ENCODE measurements at places on chromosomes 16 and 17.

DNA sequence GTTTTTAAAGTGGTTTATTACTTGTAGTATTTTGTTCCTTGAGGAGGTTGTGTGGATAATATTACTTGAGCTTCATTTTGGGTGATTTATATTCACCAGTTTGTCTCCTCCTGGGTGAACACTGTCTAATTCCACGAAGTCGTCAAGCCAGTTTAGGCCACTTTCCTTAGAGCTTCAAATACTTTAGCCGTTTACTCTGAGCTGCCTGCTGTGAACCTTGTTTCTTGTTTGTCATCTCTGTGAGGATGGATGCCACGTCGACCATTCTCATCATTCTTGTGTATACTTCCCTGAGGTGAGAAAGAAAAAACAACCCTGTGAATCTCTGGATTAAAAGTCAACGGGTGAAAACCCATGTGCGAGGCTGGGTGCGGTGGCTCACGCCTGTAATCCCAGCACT lies 9.0 kb downstream of the KRT24 start:
- no peak for DNase-seq

- DNase-seq, result no peak
Measured at GRCh38 chr17:66943484-66943883, 21.0 kb upstream of the CACNG4 start.

DNA sequence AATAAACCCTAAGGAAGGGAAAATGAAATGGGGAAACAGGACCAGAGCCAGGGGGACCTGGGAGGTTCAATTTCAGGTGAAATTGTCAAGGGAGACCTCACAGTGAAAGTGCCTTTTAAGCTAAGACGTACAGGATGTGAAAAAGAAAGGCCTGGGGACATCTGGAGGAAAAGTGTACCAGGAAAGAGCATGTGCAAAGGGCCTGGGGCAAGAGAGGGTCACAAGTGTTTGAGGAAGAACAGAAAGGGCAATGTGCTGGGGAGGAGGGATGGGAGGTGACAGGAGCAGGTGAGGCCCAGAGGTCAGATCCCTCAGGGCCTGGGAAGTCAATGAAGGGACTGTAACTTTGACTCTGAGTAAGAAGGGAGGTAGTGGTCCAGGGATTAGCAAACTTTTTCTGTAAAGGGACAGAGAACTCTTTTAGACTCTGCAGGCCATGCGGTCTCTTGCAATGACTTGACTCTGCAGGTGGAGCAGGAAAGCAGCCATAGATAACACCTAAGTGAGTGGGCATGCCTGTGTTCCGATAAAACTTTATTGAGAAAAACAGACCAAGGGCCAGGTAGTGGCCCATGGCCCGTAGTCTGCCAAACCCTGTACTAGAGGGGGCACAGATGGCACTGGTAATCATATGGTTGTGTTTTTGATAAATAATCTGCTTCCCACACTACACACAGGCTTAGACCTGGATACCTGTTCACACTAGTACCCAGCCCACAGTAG lies 93.8 kb downstream of the LITAF start:
- DNase-seq, result no peak

- no peak for DNase-seq
Measured at GRCh38 chr17:67126983-67127382, 82.6 kb downstream of the CACNG1 start.

GRCh38 chr16:47519546-47519945 lies 58.4 kb downstream of the PHKB start:
- no peak for DNase-seq

- no peak for DNase-seq
Measured at GRCh38 chr16:60788631-60789030, 1247.6 kb downstream of the CDH8 start.

GRCh38 chr16:14586637-14587305 lies 43.3 kb downstream of the PARN start:
- peak; percentile 15 for DNase-seq

DNA sequence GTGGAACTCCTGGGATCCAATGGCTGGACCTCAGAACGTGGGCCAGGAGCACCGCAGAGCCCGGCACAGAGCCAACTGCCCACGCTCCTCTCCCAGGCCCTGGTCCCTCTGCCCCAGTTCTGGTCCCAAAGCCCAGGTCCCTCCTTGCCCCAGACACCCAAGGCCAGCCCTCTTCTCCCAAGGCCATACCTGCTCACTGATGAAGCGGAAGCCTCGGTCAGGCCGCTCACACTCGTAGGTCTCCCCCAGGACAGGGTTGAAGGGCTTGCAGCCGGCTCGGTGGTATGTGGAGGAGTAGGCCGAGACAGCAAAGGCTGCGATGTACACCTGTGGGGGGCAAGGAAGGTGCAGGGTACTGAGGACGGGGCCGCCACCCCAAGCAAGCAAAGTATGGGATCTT lies 8.5 kb downstream of the OSBPL7 start:
- DNase-seq, result no peak

DNA sequence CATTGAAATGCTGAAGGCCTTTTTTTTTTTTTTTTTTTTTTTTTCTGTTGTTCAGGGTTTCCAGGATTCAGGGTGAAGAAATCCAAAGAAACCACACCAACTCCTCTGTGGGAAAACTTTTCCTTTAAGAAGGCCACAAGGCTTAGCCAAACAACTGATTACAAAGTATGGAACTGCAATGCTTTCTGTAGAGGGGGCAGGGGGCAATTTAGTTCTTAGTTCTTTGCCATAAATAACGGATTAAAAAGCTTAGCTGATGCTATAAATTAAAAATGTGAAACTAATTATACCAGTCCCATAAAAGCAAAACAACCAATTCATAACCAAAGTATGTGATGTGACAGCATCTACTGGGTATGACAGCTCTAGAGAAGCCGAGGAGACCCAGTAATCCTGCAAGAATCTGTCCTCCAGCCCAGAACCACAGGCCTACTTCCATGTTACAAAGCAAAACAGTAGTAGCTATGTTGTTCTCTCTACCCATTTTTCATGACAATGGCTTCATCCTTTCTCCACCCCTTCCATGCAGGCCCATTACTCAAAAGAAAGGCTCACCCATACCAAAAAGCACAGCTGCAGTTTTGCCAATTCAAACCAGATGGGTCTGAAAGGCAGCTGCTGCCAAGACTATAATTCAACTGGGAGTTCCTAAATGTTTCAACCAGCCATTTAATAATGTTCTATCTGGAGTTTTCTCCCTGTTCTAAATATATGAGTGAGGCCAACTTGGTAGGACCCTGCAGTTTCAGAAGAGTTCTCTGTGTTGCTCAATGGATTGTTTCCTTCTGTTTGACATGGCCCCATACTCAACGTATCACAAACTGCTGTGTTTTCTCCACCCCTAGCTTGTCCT lies 167.1 kb upstream of the ZFHX3 start:
- peak; percentile 86 for DNase-seq

- no peak for DNase-seq
Measured at GRCh38 chr16:87303431-87303930, 13.7 kb downstream of the C16orf95 start.

DNA sequence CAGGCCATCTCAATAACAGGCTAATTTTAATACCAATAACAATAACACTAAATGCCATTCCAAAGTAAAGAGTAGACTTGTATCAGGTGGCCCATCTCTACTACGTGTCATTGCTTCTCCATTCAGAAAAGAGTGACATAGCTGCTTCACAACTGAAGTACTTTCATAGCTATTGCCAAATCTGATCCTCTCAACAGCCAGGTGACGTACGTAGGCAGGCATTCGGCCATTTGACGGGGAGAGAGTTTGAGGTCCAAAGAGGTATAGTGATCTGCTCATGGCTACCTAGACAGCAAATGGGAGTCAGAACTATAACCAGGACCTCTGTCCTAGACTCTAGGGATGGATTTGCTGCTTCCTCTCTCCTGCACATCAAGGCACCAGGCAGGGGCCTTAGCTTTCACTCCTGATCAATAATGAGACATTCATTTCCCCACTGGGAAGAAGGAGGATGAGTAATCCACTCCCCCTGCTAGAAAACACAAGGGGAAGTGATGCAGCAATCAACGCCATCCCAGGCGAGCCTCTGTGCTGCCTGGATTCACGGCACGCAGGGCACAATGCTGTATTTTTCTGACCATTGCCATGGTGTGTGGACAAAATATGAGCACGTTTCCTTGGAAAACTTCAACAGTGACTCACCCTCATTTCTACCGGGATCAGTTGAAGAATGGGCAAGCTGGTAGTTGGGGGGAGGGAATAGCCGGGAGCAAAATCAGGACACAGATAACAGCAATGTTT lies 80.9 kb downstream of the SPACA3 start:
- no peak for DNase-seq

GRCh38 chr16:1325673-1326371 lies 7.6 kb upstream of the BAIAP3 start:
- no peak for DNase-seq

GRCh38 chr17:67514998-67515397 lies 137.9 kb downstream of the PITPNC1 start:
- DNase-seq, result no peak

DNA sequence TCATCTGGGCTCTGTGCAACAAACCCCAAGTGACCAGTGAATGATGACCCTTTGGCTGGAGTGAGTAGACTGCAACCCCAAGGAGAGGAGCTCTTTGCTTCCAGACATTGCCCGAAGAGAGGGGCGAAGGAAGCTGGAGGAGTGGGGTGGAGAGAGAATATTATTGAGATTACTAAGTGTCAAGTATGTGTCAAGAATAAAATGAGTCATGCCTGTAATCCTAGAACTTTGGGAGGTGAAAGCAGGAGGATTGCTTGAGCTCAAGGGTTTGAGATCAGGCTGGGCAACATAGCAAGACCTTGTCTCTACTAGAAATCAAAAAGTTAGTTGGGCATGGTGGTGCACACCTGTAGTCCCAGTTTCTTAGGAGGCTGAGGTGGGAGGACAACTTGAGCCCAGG lies 142.0 kb upstream of the CCL2 start:
- no peak for DNase-seq

GRCh38 chr16:47213761-47214440 lies 70.2 kb upstream of the NETO2 start:
- DNase-seq, result no peak

DNA sequence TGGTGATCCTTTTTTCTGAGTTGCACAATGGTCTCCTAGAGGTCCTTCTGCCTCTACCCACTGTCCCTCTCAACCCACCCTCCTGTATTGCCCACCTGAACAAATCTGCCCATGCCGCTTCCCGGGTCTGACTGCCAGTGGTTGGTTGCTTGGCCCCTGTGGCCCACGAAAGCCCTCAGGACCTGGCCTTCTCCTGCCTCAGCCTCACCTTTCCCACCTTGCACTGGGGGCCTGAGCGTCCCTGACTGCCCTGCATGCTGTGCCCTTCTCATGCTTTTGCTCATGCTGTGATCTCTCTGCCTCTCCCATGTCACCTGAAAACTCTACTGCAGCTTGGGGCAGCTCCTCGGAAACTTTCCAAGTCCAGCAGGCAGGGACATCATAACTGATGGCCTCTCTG lies 13.8 kb upstream of the KDM6B start:
- DNase-seq, result no peak

DNA sequence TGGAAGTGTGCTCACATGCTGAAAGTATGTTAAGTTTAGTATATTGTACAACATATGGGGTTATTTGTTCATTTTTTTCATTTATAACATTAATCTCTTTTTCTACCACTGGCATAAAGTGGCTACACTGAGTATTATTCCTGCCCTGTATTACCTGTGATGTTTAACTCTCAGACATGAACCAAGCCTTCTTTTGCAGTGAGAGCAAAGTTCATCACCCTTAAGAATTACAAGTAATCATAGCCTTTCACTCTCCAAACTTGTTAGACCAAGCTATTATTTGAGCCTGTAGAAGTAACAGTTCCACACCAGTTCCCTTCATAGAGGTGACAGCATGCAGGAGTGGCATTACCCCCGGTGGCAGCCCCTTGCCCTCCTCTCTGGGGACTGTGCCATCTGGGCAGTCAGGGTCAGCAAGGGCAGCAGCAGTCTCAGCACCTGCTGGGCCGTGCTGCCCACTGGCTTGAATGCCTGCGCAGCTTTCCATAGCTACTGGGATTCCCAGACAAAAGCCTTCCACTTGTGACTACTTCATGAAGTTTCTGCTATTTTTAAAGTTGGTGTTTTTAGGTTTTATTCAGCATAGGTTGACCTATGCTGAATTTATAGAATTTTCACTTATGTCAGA lies 71.3 kb downstream of the TMC6 start:
- no peak for DNase-seq

GRCh38 chr17:74892974-74893911 lies at the start of gene FADS6:
TSS of gene FADS6 (minus strand) at chr17:74893633. CDS start at chr17:74893595, 38 bp downstream.
- DNase-seq, result no peak

DNA sequence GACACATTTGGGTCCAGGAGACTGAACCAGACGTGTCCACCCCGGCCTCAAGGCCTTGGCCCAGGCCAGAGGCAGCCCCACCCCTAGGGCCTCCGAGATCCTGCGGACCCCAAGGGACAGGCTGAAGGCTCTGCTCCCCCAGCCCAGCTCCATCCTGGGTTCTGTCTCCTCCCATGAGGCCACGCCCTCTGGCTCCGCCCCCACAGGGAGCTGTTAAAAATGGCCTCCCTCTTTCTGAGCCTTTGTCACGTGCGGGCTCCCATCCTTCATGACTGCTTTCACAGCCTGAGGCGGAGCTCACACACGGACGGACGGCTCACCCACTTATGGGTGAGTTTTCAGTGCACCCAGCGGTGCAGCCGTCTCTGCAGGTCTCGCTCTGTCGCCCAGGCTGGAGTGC lies 6.5 kb upstream of the CACNA1H start:
- DNase-seq, result no peak

DNA sequence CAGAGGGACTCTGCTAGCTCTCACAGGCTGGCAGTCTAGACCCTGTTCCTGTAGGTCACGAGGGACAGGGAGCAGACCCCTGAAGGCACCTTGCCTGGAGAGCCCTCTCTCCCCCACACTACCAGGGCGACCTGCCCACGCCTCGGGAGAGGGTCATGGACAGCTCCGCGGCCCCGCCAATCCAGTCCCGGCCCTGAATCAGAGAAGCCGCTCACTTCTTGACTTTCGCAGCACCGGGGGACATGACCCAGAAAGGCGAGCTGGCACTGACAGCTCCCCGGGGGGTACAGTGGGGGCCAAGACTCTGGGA lies 5.1 kb downstream of the KIFC3 start:
- DNase-seq, result no peak

DNA sequence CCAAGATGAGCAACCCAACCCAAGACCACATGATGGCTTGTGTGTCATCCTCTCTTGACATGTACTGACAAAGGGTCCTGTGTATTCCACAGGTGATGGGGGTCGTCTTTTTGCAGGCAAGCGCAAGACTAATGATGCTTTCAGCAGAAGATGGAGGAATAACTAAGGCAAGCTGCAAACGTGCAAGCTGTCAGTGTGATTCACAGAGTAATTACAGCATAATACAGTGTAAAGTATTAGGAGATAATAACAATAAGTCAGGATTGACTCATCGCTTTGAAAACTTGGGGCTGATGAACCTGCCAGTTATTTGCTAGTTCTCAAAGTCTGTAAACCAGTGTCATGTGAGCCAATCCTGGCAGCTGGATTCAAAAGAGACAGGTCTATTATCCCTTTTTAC lies 41.6 kb upstream of the ASIC2 start:
- DNase-seq, result no peak

DNA sequence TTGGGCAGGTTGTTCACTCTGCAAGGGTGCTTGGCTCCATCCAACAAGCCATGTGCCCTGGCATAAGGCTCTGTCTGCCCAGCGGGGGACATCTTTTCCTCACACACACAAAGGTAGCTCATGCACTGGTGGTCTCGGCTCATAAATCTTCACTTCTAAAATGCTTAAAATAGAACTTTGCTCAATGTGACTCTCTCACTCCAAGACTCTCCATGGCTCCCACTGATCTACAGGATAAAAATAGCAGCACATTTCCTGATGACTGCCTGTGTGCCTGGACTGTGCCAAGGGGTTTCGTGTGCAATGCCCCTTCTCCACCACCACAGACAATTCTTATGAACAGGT lies 15.1 kb upstream of the CIBAR2 start:
- no peak for DNase-seq
